ENCODE measurements at places on chromosomes 3 and 15. TPM values are rescaled to one million over a fixed set of nuclear protein-coding genes. Genes with fewer than 3 reads are reported as not detected.

DNA sequence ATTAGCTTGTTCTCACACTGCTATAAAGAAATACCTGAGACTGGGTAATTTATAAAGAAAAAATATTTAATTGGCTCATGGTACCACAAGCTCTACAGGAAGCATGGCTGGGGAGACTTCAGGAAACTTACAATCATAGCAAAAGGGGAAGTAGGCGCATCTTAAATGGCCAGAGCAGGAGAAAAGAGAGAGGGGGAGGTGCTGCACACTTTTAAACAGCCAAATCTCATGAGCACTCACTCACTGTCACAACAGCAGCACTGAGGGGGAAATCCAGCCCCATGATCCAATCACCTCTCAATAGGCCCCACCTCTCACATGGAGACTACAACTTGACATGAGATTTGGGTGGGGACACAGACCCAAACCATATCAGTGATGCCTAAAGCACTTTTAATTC, 82.5 kb downstream of the DCLK3 start:
- DNase-seq, result no peak

- DNase-seq, result no peak
Observed at GRCh38 chr15:44595246-44595645, 58.3 kb downstream of the EIF3J start.

GRCh38 chr15:70348581-70349344, 251.0 kb upstream of the TLE3 start:
- no peak for DNase-seq

Gene COL6A5
- not detected for total RNA-seq

Gene CCR9
- total RNA-seq, result not detected

DNA sequence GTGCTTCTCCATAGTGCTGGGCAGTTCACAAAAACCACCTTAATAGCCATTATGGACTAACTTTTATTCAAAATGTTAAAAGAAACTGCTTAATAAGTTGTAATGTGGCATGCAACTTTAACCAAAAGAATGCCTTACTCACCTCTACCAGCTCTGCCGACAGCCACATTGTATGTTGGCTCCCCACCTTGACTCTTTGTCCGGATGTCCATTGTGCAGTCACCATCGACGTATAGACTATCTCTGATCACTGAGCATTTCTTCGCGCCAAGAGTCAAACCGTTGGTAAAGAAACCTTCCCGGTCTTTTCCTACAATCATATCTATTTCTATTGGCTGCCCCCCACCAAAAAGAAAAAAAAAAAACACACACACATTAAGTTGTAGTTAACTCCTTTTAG, 2.5 kb downstream of the PFN2 start:
- DNase-seq, result no peak

Gene ATP11B
- total RNA-seq, result 31.5 TPM

DNA sequence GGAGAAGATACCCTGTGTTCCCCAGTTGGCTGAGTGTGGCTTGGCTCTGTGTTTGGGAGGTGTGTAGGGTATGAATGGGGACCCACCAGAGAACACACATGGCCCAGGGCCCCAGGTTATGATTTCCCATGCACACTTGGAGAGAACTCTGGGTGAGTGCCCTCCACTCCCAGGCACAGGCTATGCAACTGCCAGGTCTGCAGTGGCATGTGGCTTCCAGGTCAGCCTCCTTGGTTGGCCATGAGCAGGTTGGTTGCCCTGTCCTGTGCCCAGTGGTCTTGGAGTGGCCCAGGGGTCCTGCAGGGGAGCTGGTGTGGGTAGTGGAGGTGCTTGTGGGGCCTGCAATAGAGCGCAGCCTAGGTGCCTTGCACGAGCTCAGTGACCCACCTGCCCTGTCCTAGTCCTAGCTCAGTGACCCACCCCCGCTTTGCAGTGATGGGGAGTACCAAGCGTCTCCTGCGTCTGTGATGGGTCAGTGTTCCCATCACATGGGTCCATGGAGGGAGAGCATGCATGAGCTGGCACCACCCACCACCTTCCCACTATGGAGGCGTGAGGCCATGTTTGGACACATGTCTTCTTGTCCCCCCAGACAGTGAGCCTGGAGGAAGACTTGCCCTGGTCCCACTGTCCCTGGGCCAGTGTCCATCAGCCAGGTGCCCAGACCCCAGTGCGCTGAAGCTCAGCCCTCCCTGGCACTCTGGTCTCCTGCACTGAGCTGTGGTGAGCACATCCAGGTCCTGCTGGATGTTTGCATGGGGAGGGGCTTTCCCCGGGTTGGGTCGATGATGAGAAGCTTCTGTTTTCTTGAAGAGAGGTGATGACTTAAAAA, 217.3 kb downstream of the SNRPN start:
- DNase-seq, result no peak

Gene FGF7
- total RNA-seq, result 35.0 TPM

DNA sequence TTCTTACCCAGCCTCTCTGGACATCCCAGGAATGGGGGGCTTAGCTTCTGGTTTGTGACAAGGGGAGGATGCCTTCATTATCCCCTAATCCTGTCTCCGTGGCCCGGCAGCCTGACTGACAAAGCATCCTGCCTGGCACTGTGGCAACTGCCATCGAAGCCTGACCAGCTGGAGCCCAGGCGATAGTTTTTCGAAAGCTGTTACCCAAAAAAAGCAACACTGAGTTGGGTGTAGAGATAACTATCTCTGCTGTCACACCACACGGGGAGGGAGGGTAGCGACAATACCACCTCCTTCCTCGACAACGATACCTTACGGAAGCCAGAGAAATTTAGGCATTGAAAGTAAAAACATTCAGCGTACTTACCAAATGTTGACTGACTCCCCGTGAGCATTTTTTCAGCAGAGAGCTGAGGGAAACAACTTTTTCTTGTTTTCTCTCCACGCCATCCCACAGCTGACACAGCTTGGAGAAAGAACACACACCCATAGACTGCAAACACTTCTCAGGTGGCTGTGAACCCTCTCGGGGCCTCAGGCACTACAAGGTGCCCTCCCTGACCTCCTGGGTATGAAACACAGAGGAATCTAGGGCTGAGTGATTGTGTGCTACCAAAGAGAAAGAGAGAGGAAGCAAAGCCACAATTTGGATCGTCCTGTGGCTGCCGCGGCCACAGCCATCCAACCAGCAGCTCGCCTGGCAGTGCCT, 361.9 kb upstream of the ICE2 start:
- no peak for DNase-seq

Gene ASB14
- 13.4 TPM for total RNA-seq

DNA sequence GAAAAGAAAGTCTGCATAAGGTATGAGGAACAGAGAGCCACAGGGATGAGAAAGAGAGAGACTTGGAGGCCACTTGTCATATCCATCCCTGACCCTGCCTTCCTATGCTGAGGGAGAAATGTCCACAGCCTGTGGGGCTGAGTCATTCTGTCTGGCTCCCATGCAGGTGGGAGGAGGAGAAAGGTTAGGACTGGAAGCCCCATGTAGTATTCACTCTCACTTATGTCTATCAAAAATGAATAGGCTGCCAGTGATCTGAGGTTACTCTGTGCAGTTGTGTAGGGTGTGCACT, 71.3 kb downstream of the RAB11A start:
- no peak for DNase-seq

GRCh38 chr3:69890691-69891090, 108.8 kb upstream of the SAMMSON start:
- DNase-seq, result no peak

- no peak for DNase-seq
Observed at GRCh38 chr15:45285413-45285812, 33.4 kb downstream of the SLC28A2 start.

All from Right ventricle myocardium superior (tissue), 1 donor.